ENCODE measurements at places on chromosomes 5 and 9. TPM values are rescaled to one million over a fixed set of nuclear protein-coding genes. Genes with fewer than 3 reads are reported as not detected.

PCDHA10 gene
- 0.41 TPM for total RNA-seq

GRCh38 chr9:109110329-109111021 lies 9.3 kb downstream of the TMEM245 start:
- no peak for DNase-seq

APBA1 gene
- total RNA-seq = 1.4 TPM

DNA sequence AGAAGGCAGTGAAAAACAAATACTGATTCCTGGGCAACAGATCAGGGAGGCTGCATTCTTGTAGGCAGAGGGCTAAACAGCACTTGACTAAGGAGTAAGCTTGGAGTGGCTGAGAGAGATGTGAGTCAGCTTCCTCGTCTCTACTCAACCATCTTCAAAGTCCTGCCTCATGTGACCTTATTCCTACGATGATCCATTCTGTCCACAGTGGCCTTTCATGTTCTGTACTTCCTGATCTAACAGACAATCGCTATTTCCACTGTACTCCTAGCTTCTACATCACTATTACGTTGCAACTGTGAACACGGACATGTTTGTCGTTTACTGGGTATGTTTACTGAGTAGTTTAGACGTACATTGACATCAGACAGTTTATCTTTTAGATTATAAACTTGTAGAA lies 365.4 kb downstream of the ARL15 start:
- no peak for DNase-seq

Measured in heart left ventricle (tissue), 16 donors.